ENCODE measurements at places on chromosomes 11 and 22.

GRCh38 chr11:69073469-69073868, 24.7 kb downstream of the TPCN2 start:
- no peak for DNase-seq

GRCh38 chr11:95088946-95089619, 563 bp upstream of the ENDOD1 start:
- no peak for DNase-seq

DNA sequence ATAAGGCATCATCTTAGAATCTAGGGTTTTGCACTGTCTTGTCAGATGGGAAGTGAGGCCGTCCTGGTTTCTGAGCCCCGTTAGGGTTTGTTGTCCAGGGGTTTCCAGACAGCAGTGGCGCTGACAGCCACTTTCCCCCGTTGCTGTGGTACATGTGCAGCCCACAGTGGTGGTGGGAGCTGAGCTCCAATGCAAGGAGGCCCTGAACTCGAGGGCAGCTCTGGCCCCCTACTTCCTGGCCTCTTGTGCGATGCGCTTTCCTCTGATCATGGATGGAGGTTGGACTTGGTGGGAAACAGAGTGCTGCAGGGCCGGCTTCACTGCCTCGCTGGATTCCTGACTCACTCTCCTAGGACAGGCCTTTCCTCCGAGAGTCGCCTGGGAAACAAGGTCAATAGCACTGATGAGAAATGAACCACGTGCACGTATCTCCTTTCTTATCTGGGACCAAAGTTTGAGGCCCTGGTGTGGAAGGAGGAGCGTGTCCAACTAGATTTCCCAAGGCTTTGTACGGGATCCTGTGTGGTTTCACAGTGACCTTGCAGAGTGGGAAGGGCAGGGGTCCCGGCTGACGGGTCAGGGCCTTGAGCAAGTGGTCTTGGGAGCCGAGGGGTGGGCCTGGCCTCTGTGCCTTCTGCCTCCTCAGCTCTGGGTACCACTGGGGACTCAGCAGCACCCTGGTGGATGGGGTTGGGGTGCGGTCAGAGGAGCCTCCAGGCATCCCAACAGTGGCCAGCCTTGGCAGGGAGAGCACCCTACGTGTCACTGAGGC, 3.7 kb downstream of the PHRF1 start:
- no peak for DNase-seq

DNA sequence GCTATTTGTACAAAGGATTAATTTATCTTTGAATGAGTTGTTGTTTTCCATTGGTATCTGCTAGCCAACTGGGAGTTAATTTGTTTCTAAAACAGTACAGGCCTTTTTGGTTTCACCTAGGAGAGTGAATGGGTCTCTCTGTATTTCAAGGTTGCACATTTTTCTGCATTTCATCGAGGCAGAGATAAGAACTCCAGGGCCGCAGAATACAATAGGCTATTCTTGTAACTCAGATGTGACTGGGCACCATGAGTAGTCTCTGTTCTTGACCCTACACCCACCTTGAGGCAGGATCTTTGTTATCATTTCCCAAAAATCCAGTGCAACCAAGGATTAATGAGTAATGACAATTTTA, 51.7 kb upstream of the OR9Q1 start:
- no peak for DNase-seq

GRCh38 chr11:132093536-132094259, 723.3 kb downstream of the NTM start:
- no peak for DNase-seq

- DNase-seq, result no peak
These were observed 323 bp upstream of the HIKESHI start for GRCh38 chr11:86301742-86302091.

- DNase-seq, result no peak
These were observed 34.9 kb downstream of the PRDM11 start for GRCh38 chr11:45181193-45181888.

- DNase-seq, result no peak
These were observed 607 bp downstream of the MRPL11 start for GRCh38 chr11:66437979-66438503.

GRCh38 chr22:30821863-30822215, 127.2 kb downstream of the OSBP2 start:
- DNase-seq, result no peak

- peak; percentile 24 for DNase-seq
These were observed 79.7 kb downstream of the FDX1 start for GRCh38 chr11:110509472-110509871.

Data from NCI-H1092 (cell line).